CD4-positive, alpha-beta T cell treated with Interferon gamma for 1 hour (primary cell): ENCODE measurements at places on chromosomes 5 and 9.
A peak's percentile ranks its signal among the peaks of the same experiment; 100 is the strongest.

DNA sequence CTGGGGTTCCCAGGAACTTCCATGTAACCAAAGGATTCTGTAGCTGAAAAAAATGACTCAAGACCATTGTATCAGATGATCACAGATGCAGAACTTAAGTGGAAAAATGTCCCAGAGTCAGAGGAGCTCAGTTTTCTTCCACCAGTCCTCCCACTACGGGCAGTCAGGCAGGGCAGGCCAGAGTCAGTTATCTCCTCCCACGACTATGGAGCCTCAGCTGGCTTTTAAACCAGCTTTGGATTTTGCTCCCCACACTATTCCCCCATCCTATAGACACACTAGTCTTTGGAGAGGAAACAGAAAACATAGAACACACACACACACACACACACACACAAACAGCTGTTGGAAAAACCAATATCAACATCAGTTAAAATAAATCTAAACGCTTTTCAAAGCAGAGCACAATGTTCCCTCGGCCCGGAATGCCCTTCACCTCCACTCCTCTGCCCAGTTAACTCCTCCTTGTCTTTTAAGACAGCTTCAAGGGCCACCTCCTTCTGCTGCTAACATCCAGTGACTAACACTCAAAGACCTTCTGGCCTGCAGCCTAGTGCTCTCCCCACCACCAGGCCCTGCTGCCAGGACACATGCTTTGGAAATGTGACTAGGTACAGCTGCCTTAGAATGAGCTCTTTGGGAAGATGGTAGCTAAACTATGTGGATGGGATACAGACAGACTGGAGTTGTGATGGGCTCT is 56.8 kb downstream of the NIPAL4 start:
- no peak for DNase-seq

DNA sequence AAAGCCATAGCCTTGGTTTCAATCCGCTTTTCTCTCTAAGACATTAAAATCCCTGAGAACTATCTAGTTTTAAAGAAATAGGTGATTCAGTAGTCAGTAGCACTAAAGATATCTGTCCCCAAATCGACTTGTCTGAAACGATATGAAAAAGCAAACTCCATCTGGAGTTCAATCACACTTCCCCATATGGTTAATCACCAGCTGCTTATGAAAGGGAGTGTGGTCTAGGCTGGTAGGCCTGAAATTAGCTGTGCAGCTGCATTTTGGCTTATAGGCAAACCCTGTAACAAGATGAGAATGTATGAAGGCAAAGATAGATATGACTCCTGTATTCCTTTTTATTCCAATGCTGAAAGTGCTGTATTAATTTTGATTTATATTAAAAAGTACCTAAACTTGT is 65.9 kb downstream of the DMRTA1 start:
- DNase-seq, result no peak

DNA sequence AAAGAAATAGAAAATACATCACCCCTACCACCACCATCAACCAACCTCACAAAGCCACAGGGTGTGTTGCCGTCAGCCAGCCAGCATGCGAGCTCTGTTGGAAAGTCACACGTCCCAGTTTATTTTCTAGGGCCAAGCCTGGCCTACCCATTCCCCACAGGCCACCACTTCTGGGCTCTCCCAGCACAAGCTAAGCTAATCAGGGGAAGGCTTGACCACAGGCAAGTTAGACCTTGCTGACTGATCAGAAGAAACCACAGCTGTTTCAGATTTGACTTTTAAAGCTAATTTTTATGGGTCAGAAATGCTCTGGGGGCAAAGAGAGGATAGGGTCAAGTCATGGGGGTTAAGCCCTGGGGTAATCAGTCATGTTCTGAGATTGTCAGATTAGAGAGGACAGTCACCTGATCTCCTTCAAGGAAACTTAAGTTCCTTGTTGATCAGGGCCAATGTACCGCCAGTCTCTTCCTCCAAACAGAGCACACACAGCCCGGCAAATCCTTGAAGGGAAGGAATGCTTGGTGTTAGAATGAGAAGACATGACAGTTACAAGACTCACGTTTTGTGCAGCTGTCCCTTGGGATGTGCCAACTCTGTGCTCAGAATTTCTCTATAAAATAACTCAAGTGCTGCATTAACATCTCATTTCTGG is 7.6 kb downstream of the SHB start:
- no peak for DNase-seq

- DNase-seq, result no peak
These were observed 115.5 kb upstream of the ABCA1 start for GRCh38 chr9:105043370-105043936.

- DNase-seq, result no peak
These were observed 8.8 kb downstream of the FGF18 start for GRCh38 chr5:171428168-171428696.

DNA sequence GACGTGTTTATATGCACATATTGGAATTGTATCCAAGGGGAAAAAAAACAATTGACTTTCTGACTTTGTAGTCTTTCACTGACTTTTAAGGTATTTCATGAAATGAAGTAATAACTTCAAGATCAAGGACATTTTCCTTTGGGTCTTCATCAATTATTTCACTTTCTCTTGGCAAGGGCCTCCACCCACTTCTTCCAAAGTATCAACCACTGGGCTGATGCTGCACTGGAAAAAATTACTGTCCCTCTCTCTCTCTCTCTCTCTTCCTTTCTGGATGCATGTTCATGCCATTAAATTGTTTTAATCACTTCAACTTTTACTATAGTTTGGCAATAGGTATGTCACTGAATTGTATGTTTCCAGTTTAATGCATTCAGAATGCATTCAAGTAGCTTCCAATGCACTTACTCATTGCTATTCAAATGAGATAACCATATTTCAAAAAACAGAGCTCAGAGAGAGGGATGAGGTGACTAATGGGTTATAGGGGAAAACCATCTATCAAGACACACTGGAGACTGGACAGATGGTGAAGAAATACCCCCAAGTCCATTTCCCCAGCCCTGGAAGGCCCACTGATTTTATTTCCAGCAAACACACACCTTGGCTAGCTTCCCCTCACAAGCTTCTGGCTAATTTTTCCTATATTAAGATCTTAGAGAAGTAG is 585.3 kb downstream of the EBF1 start:
- DNase-seq, result no peak

- DNase-seq, result no peak
These were observed 125.3 kb upstream of the GNA14 start for GRCh38 chr9:77773381-77773780.

DNA sequence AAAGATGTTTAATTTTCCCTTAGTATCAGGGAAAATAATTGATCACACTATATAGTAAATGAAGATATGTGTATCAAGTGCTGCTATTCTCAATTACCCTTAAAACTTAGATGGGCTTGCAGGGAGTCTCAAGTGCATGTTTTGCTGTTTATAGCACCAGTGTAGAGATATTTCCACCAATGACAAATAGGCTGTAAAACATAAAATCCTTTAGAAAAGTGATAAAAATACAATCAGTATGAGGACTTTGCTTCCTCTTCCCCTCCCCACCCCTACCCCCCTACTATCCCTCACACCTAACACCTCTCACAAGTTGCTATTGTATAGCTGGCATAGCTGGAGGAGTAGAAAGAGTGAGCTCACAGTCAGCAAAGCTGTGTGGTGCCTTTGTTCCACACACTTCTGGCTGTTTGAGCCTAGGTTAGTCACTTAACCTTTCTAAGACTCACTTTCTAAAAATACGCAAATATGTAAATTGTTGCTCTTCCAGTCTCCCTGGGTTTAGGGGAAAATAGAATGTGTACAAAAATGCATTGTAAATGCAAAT is 93.1 kb downstream of the PDE4D start:
- DNase-seq, result no peak

DNA sequence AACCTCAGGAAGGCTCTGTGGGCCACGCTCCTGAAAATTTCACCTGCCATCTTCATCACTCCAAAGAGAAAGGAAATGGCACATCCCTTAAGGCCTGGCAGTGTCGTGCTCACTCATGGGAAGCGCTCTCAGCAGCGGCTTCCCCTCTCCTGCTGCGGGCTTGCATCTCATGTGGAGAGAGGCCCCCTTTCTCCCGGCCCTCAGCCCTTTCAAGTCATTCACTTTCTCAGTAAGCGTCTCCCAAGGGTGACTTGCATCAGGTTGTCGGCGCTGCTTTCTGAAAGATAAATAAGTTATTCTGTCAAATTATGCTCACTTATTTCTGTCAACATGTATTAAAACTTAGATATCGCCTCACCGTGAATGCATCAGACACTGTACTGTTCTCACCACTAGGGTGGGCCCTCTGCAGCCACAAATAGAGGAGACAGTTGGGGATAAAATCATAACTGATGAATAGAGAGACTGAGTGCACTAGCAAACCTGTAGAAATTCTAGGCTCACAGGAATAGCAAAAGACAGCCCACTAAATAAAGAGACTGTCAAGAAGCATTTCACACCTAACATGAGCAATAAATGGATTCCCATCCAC is 174.6 kb downstream of the RFK start:
- no peak for DNase-seq

GRCh38 chr9:138050472-138051330 is 173.1 kb downstream of the CACNA1B start:
- no peak for DNase-seq

- DNase-seq, result no peak
These were observed 20.1 kb downstream of the SREK1 start for GRCh38 chr5:66164044-66164790.

DNA sequence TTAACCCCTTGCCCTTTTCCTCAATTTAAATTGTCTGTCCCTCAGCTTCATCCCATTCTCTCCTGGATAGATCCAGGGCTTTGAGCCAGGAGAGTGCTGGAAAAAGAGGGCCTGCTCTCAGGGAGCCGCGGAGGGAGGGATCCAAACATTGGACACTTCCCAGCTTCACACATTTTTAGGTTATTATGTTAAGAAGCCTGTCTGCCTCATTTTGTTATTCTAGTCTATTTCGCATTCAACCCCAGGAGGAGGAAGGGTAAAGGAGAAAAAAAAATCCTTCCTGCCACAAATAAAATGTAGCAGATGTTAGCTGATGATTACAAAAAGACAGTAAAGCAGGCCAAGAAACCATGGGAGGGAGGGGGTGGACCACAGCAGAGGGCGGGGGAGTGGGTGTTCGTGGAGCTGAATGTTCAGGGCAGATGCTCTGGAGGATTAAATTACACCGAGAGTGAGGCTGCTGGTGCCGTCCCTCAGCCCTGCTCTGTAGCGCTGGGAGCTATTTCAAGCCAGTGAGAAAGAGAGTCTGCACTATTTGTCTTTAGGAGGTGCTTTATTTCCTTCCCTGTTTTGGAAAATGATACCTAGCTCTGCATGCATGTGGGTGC is 60.6 kb upstream of the ZFR start:
- no peak for DNase-seq

DNA sequence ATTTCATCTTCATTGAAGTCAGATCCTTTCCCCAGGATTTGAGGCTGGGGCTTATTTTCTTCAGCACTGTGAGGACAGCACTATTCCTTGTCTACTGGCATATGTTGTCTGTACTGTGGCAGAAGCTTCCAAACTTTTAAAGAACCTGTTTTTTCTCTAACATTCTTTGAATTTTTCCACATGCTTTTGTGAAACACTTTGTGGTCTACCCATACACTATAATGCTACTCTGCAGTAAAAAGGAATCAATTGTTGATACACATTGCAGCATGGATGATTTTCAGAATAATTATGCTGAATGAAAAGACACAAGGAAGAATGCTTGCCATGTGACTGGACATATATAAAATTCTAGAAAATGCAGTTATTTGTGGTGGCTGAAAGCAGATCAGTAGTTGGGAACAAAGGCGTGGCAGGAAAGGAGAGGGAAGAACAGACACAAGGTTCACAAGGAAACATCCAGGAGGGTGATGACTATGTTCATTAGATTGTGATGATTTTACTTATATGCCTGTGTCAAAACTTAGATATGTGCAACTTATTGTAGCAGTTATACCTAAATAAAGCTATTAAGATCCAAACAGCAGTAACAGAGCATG is 96.8 kb downstream of the WNK2 start:
- no peak for DNase-seq

GRCh38 chr9:85067792-85068191 is 398.3 kb downstream of the NTRK2 start:
- no peak for DNase-seq

- no peak for DNase-seq
These were observed 815.0 kb downstream of the CDH18 start for GRCh38 chr5:19172926-19173470.

- DNase-seq, result no peak
These were observed 31.6 kb upstream of the F2RL1 start for GRCh38 chr5:76787237-76787636.

GRCh38 chr9:108041551-108041950 is 552.0 kb upstream of the KLF4 start:
- DNase-seq, result no peak

GRCh38 chr5:14342306-14342705 is 199.2 kb downstream of the TRIO start:
- DNase-seq, result peak; percentile 15

GRCh38 chr5:155912291-155912690 is 414.7 kb upstream of the SGCD start:
- DNase-seq, result no peak

DNA sequence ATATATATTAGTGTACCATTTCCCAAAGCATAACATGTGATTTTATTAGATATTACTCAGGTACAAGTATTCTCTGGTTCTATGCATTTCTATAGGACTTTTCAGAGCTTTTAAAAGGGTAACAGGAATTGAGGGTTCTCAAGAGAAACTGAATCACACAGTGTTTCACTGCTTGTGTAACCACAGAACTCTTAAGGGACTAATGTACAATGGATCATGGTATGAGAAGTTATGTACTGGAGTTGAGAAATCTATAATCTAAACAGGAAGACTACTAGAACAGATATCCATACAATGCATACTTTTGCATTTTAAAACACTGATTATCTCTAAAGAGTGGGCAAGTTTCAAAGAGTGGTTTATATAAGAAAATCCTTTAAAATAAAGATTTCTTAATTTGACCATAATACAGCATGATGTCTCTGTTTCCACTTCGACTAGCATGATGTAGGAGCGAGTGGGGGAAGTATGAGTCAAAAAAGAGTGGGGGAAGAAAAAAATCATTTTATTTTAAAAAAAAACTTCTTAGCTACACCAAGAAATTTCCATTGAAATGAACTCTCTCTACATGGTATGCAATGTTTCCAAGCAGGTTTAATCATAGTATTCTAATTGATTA is 183.5 kb downstream of the RFX3 start:
- DNase-seq, result no peak

GRCh38 chr9:35464141-35465025 is 25.5 kb upstream of the RUSC2 start:
- no peak for DNase-seq

DNA sequence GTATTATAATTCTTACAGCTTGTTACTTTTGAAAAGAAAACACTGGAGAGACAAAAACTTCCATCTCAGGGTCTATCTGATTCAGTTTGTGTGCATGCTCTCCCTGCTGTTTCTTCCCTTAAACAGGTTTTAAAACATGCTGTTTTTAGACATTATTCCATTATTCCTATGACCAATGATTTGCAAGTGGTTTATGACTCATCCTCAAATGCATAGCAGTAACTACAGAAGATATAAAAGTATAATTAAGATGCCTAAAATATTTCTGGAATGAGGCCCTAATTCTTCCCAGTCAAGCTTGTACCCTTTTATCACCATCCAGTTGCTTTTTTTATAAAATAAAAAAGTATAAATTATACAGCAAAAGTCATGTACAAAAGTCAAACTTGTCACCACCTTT is 3.7 kb downstream of the DTWD2 start:
- DNase-seq, result no peak
